Neural crest cell (in vitro differentiated cells): ENCODE measurements at places on chromosomes 1 and 21.
A peak's percentile ranks its signal among the peaks of the same experiment; 100 is the strongest.

DNA sequence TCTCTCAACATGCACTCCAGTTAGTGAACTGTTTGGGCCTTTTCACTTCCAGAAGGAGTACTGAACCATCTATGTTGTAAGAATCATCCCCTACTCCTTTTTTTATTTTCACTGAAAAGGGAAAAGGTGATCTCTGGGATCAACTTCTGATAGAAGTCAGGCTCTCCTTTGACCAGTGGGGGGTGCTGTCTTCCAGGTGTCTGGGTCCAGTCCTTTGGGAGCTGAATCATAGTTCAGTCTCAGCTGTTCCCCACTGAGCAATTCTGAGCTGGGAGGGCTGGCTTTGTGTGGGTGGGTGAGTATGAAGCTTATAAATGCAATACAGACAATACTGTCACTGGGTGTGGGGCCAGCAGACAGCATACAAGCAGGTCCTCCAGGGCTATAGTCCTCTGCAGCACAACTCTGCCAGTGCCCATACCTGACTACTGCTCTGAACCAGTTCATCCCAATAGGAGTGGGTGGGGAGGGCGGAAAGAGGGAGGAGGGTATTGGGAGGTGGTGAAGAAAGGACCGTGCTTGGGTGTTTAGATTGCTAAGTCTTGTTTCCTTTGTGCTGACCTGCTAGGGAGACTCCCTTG, 12.5 kb upstream of the SARS1 start:
- peak; percentile 54 for DNase-seq

- no peak for DNase-seq
These were observed 161.5 kb downstream of the TBX15 start for GRCh38 chr1:118826669-118827068.

GRCh38 chr1:175019524-175019923, 3.7 kb downstream of the MRPS14 start:
- no peak for DNase-seq

DNA sequence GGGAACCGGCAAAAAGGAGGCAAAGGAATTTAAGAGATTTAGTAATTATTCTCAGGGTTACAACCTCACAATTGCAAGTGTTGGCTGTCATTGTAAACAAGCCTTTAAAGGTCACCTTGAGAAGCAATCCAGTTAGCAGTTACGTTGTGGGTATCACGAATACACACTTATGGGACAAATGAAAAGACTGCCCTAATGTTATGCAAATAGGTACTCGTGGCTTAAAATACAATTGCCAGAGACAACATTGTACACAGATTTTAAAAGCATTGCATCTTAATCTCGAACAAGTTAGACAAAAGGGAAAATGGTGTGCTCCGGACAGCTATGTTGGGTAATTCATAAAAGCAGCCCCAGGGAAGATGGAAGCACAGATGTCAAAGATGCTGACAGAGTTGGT, 120.5 kb upstream of the ZC3H12A start:
- no peak for DNase-seq

GRCh38 chr1:156656806-156657740, 15.2 kb downstream of the BCAN start:
- peak; percentile 71 for DNase-seq

GRCh38 chr1:113784104-113784779, 25.0 kb upstream of the PHTF1 start:
- no peak for DNase-seq
